ENCODE measurements at places on chromosomes 6 and 20. TPM values are rescaled to one million over a fixed set of nuclear protein-coding genes. Genes with fewer than 3 reads are reported as not detected.

Gene DSP
- total RNA-seq = 31.0 TPM

Gene CST2
- not detected for total RNA-seq

Gene SLC17A4
- not detected for total RNA-seq

Gene ALDH8A1
- 0.48 TPM for total RNA-seq

Gene TULP1
- total RNA-seq = not detected

Gene STXBP5
- 27.4 TPM for total RNA-seq

Gene LY6G6D
- total RNA-seq = not detected
